Activated naive CD8-positive, alpha-beta T cell treated with anti-CD3 and anti-CD28 coated beads, Interleukin-2, amount 50 U/mL, for 24 hours (primary cell): ENCODE measurements at places on chromosomes 11 and 22.

DNA sequence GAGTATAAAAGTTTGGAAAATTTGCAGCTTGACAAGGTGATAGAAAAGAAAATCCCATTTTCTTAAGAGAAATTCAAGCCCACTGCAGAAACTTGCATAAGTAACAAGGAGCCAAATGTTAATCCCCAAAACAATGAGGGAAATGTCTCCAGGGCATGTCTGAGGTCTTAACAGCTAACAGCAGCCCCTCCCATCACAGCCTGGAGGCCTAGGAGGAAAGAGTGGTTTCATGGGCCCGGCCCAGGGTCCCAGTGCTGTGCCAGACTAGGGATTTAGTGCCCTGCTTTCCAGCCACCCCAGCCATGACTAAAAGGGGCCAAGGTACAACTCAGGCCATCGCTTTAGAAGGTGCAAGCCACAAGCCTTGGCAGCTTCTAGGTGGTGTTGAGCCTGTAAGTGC is 123.7 kb upstream of the TRPC6 start:
- no peaks in the 10 kb centered on the region for H3K27me3 ChIP-seq
- H3K4me1 ChIP-seq: no peaks in the 10 kb centered on the region
- no peak overlapping the region for H3K27ac ChIP-seq
- DNase-seq: no peak
- H3K36me3 ChIP-seq: no peaks in the 10 kb centered on the region
- no peak overlapping the region for H3K4me3 ChIP-seq

DNA sequence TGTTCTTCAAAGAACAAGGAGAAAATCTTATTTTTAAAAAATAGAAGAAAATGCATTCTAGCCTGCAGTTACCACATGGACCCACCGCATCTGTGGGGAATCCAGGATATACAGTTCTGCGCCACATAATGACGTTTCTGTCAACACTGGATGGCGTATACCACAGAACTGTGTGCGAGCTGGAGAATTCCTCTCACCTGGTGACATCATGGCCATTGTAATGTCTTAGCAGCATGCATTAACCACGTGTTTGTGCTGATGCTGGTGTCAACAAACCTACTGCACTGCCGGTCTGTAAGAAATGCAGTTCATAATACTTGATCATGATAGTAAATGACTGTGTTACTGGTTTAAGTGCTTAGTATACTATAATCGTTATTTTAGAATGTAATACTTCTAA is 174.7 kb downstream of the TBC1D22A start:
- no peak overlapping the region for H3K4me3 ChIP-seq
- peaks cover 12% of the 10 kb centered on the region for H3K36me3 ChIP-seq
- no peak overlapping the region for H3K27ac ChIP-seq

- H3K27ac ChIP-seq: no peak overlapping the region
- H3K36me3 ChIP-seq: no peaks in the 10 kb centered on the region
- DNase-seq: peak; percentile 80
- peaks cover 3% of the 10 kb centered on the region for H3K27me3 ChIP-seq
Observed at GRCh38 chr22:41237707-41238569, 2.8 kb downstream of the CHADL start.

DNA sequence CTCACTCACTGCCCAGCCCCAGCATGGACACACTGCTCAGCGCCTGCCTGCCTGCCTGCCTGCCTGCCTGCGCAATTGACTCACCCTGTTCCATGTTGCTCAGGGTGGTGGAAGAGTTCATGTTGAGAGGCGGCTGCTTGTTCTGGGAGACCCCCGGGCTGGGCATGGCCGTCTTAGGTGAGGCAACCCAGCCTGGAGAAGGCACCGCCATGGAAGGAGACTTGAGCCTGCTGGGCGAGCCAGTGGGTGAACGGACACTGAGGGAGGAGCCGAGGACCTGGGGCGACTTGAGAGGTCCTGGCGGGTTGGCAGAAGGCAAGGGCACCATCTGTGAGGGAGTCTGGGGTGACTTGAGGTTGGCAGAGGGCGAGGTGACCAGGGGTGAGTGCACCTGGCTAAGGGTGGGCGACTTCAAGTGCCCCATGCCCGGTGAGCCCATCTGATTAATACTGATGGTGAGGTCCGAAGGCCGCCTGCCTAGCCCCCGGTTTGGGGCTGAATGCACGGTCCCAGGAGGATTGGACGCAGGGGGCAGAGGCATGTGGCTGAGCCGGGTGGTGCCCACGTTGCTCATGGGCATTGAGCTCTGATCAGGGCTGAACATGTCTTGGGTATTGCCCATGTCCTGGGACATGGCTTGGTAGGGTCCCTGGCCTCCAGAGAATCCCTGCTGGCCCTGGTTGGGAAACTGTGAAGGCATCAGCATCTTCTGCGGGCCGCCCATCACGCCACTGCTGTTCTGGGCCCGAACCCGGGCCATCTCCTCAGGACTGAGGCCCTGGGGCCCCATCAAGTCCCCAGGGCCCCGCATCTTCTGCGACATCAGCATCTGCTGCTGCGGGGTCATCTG is 17.1 kb downstream of the CXCR5 start:
- no peaks in the 10 kb centered on the region for H3K27me3 ChIP-seq
- peaks cover 12% of the 10 kb centered on the region for H3K36me3 ChIP-seq
- no peak overlapping the region for H3K4me3 ChIP-seq
- no peak for DNase-seq

DNA sequence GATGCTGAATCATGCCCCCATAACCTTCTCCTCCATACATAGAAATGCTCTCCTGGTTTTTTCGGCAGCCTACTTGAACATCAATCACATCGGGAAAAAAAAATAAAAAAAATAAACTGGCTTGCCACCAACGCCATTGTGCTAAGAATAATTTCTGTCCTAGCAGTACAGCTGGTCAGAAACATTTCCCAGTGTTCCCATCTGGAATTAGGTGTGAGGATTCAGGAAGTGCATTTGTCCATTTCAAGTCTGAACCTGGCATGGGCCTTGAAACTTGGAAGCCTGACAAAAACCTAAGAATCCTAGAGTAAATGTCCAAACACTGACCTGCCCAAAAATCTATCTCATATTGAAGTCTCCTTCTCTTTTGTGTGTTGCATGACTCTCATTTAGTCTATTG is 16.6 kb upstream of the NAV2 start:
- H3K4me3 ChIP-seq: no peak overlapping the region
- no peaks in the 10 kb centered on the region for H3K4me1 ChIP-seq
- no peak for DNase-seq
- H3K27me3 ChIP-seq: peaks cover 12% of the 10 kb centered on the region
- H3K36me3 ChIP-seq: no peaks in the 10 kb centered on the region
- H3K27ac ChIP-seq: no peak overlapping the region

DNA sequence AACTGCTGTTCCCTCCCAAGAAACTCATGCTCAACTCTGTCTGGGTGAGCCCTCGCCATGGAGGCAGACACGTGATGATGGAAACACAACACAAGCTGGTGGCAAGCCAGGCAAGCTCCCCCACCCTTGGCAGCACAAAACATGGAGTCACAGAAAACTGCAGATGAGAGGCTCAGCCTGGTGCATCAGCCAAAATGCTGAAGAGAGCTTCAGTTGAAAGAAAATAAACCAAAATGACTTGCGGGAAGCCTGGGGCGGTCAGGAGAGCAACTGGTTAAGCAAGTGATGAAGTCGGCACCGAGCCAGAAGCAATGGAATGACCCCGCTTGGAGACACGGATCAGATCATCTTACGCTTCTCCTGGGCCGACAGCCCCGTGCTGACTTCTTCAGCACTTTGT is 68.3 kb downstream of the C11orf58 start:
- no peak overlapping the region for H3K4me3 ChIP-seq
- H3K27ac ChIP-seq: no peak overlapping the region
- no peaks in the 10 kb centered on the region for H3K36me3 ChIP-seq
- H3K4me1 ChIP-seq: peaks cover 2% of the 10 kb centered on the region
- no peaks in the 10 kb centered on the region for H3K27me3 ChIP-seq
